NCI-H1417 (cell line): ENCODE measurements at places on chromosomes 4 and X.

GRCh38 chr4:10672379-10672778, 12.2 kb downstream of the CLNK start:
- no peak for DNase-seq

DNA sequence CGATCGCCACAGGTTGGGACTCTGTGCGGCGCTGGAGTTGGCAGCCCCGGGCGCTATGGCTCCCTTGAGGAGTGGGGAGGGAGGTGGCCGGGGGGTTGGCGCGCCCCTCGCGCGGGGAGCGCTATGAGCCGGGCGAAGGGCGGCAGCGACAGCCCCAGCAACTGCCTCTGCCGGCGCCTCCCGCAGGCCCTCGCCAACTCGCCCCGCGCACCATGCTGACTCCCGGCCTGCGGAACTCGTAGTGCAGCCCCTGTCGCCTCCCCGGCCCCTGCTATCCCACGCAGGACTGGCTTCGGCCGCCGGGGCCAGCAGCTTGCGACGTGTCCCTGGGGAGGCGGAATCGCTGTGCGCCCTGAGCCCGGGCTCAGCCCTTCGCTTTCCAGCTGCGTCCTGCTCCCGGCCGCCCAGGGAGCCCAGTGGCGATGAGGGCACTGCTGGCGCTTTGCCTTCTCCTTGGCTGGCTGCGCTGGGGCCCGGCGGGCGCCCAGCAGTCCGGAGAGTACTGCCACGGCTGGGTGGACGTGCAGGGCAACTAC, 415 bp downstream of the SHISA3 start:
- no peak for DNase-seq

DNA sequence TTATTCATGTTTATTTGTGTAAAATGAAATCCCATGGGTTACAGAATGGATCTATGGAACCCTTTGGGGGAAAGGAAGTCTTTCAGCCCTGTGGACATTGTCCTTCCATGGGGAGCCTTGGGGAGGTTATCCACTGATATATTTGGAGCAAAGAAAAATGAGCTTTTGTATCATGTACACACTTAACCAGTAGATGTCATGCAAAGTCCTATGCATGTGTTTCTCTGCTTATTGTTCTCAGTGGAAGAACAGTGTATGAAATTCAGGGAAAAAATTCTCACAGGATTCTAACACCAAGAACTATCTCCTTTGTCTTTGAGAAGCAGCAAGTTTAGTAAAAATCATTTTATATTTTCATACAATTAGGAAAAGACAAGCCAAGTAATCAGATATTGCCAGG, 105.3 kb downstream of the DTHD1 start:
- no peak for DNase-seq

DNA sequence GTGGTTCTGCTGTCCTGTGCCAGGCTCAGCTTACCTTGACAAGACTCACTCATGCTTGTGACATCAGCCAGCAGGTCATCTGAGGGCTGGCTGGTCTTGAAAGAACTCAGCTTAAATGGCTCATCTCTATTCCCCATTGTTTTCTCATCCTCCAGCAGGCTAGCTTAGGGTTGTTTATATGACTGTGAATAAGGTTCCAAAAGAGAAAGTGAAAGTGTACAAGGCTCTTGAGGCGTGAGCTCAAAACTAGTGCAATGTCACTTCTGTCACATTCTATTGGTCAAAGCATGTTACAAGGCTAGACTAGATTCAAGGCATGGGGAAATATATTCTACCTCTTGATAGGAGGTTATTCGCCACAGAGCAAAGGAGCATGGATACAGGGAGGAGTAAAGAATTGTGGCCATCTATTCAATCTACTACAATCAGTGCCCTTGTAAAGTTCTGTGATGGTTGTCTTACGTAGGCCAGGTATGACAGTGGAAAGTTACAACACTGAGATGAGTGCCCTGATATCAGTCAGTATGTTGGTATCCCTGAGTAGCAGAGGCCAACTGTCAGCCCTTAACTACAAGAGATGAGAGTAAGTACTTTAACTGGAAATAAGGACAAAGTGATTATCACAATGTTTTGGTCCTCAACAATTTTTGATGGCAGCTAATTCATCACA, 19.8 kb upstream of the TMLHE start:
- no peak for DNase-seq

DNA sequence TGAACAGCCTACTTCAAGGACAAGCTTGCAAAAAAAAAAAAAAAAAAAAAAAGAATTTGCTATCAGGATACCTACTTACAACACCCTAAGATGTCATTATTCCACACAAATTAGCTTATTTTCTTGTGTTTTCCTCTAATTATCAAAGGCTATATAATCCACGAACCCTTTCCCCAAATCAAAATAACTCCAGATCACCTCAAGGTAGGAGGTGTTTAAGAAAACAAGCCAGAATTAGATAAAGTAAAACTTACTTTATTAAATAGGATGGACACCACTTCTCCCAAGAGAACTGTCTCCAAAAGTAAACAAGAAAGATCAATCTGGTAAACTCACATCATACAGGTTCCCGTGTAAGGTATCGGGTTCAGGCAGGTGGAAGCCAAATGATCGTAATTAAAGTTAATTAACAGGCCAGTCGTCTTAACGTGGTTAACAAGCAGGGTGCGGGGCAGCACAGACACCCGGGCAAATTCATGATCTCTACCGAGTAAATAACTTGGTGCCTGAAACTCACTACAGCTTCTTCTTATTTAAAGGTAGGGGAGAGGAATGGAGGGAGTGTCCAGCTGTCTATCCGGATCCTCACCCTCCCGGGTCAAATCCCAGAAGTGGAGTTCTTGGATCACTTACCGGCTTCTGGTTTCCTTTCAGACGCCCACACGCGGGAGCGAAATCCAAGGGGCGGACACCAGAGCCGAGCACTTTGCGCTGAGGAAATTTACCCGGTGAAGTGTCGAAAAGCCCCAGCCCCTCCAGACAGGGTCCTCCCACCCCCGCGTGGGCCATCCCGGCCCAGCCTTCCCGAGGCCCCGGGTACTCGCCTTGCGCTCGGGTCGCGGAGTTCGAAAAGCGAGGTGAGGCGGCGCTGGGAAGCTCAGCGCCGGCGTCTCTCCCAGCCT, 708 bp downstream of the ARAP2 start:
- DNase-seq: no peak

DNA sequence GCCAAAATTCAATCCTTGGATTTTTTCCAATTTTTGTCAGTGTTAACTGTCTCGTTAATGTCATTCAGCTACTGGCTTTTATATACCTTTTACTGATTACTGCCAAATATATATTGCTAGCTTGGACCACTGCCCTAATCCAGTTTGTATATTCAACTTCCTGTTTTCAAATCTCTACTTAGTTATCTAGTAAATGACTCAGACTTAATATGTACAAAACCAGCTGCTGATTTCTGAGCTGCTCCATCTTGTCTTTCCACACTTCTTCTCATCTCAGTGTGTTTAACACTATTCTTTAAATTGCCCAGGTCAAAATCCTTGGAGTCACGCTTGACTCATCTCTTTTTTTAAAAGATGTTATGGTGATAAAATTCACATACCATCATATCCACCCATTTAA, 1196.7 kb downstream of the RAPGEF2 start:
- DNase-seq: peak; percentile 14

DNA sequence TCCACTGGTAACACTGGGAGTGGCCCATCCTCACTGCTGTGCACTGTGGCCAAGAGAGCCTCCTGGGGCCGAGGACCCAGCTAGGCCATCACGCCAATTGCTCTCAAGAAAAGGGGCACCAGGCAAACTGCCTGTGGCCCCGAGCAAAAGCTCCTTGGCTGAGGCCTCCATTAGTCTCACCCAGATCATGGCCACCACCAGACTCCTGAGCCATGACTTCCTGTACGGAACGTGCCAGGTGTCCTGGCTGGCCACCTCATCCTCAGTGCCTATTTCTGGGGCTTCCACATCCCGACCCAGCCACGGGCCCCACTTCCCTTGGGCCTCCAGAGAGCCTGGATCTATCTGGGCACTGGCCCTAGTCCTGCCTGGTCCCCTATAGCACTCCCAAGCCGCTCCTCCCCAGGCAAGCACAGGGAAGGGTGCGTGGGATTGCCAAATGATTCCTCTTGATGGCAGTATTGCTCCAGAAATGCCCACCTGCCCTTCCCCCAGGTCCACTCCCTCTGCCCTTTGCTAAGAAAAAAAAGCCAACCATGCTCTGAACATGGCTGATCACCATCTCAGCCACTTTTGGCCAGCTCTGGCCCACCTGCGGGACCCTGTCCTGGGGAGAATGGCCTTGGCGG, 212.6 kb upstream of the AGTR2 start:
- DNase-seq: peak; percentile 92

DNA sequence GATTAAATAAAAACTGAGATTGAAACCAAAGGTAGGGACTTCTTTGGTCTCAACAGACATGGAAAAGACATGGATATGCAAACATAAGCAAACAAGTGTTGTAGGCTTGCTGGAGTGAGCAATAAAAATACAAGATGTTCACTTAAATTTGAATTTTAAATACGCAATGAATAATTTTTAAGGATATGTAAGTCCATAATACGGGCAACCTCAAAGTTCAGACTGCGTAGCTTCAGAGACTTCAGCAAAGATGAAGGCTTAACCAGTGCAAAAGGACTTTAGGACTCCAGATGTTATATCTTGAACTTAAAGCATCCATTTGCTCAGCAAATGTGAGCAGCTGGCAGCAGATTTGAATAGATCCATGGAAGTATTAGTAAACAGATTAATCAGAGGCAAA, 549.3 kb downstream of the ARAP2 start:
- DNase-seq: no peak

DNA sequence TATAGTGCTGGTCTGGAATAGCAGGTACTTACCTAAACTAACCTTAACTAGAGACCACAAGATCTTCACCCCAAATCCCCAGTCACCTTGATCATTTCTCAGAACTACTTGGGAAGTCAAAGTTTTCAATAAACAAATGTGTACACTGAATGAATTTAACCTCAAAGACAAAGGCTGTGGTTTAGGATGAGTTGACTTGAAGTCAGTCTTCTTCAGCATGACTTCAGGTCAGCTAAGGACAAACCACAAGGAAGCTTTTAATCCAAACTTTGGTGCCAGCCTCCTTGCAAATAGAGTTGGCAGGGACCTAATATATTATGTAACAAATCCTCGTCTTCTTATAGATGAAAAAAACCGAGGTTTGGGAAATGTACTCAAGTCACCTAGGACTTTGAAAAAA, 21.2 kb upstream of the VCX2 start:
- no peak for DNase-seq

DNA sequence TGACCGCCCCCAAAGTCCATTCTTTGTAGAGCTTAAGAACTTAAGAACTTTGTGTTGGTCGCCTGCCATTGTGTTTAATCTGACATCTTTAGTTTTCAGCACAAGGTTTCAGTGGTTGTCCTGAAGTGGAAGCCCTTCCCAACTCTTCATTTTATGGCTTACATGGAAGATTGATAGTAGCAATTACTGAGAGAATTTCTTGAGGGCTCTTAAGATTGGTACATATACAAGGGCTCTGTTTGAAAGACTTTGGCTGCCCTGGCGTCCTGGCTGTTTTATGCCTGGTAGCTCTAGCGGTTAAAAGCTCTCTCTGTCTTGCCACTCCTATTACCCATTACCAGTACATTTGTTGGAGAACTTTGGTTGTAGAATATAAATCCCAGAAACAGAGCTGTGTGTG, 75.0 kb downstream of the KDM6A start:
- no peak for DNase-seq

- DNase-seq: no peak
Observed at GRCh38 chrX:46730765-46731164, 28.2 kb downstream of the SLC9A7 start.

DNA sequence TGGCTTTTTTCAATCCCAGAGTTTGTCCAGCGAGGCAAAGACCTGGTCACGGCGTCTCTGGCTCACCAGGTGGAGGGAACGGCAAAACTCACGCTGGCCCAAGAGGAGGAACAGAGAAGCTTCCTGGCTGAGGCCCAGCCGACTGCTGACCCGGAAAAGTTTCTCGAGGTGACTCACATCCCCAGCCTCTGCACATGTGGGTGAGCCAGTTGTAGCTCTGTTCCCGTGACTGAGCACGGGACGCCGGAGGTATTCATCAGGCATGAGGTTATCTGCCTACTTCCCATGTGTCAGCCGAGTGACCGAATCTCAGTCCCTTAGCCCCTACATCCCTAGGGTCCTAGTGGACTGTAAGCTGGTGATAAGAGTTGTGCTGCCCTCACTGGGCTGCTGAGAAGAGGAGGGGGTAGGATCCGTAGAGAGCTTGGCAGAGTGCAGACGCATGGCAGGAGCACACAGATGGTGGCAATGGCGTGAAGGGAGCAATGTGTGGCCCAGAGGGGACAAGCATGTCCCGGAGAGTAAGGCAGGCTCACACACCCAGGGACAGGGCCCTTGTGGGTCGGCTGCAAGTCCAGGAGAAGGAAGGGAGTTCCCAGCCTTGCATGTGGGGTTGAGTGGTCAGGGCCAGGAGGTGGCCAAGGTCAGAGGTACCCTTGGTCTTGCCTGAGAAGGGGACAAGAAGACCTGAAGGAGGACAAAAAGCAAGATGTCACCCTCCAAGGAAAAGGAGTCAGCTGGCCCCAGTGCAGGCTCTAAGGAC, 42.9 kb downstream of the EVC start:
- no peak for DNase-seq

DNA sequence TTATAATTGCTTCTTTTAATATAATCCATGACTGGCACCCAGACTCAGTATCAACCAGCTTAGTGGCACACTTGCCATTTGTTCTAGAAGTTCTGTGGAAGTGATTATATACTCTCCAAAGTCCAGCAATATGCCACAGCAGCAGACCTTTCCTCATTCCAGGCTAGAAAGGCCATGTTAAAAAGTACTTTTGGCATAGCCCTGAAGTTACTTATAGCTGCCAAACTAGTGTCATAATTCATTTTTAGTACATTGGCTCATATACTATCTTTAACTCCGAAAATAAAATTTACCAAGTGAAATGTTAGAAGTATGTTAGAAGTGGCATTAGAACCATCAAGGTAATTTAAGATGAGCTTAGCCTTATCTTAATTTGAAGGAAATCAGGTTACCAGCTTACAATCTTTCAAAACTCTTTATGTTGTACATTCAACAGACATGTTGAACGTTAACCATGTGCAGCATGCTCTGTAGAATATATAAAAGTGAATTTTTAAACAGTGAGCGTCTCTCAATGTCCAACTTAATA, 714.2 kb upstream of the LCORL start:
- no peak for DNase-seq

- no peak for DNase-seq
Observed at GRCh38 chrX:15434205-15434604, 50.0 kb upstream of the VEGFD start.

DNA sequence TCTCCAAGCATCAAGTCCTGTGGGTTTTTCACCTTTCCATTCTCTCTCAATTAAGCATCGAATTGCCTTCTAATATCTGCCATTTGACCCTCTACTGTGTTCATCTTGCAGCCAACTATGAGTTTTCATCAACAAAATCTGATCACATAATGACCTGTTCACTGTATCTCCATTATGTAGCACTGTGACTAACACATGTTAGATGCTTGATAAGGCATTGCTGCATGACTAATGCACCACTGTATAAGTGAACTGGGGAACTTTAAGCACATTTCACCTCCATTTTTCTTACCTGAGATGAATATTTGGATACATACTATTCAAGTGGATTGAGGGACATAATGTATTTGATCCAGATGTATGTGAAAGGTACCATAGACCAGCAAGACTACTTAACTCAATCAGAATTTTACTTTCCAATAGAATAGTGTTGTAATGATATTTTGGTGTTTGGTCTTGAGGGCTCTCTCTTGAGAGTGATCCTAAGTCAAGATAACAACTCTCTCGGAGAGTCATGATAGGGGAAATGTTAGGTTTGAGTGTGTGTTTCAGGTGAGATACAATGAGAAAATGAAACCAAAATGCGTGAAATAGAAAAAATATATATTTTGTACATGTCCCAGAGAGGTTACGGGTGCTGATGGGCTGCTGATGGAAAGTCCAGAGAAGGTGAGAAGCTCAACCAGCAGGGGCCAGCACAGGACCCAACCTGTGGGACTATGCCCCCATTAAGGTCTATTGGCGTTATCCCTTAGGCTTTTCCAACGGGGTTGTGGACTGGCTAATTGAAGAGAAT, 60.2 kb upstream of the HS3ST1 start:
- DNase-seq: no peak
